ENCODE measurements at places on chromosomes 12 and 14.

- H3K4me3 ChIP-seq = no peak overlapping the region
- DNase-seq = no peak
- H3K36me3 ChIP-seq = peaks cover 24% of the 10 kb centered on the region
- no peaks in the 10 kb centered on the region for H3K4me1 ChIP-seq
- H3K27ac ChIP-seq = no peak overlapping the region
These were observed 121.8 kb downstream of the SLC38A6 start for GRCh38 chr14:61102549-61103466.

- no peaks in the 10 kb centered on the region for H3K36me3 ChIP-seq
- no peak for DNase-seq
- no peak overlapping the region for H3K4me3 ChIP-seq
- H3K27me3 ChIP-seq = no peaks in the 10 kb centered on the region
These were observed 77.0 kb downstream of the CPSF2 start for GRCh38 chr14:92198804-92199203.

DNA sequence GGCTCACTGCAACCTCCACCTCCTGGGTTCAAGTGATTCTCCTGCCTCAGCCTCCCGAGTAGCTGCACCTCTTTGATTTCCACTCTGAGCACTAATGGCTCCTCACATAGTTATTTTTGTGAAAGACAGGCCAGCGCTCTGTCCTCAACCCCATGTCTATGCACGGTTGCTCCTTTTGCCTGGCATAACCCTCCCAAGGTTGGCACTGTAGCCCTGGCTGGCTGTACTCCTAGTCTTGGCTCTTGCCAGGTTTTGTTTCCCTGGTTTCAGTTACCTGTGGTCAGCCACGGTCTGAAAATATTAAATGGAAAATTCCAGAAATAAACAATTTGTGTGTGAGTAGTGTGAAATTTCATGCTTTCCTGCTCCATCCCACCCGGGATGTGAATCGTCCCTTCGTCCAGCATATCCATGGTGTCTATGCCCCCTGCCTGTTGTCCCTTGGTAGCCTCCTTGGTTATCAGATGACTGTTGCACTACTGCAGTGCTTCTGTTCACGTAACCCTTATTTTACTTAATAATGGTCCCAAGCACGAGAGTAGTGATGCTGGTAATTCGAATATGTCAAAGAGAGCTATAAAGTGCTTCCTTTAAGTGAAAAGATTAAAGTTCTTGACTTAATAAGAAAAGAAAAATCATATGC, 12.3 kb upstream of the DCD start:
- H3K4me1 ChIP-seq = no peaks in the 10 kb centered on the region
- no peak overlapping the region for H3K4me3 ChIP-seq
- no peaks in the 10 kb centered on the region for H3K36me3 ChIP-seq
- no peak overlapping the region for H3K27ac ChIP-seq

DNA sequence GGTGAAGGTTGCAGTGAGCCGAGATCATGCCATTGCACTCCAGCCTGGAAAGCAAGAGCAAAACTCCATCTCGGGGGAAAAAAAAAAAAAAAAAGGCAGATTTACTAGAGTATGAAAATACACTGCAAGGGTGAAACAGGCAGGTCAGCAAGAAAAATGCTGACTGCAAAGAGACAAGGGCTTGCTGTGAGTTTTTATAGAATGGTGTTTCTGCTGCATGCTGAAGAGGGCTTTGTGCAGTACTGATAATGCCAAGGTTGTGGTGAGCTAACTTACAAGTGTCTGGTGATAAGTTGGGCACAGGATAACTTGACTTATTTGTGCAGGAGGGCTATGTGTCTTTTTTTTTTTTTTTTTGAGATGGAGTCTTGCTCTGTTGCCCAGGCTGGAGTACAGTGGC, 25.9 kb upstream of the SRP54 start:
- H3K4me1 ChIP-seq = no peaks in the 10 kb centered on the region
- no peak for DNase-seq
- H3K4me3 ChIP-seq = no peak overlapping the region
- peaks cover 79% of the 10 kb centered on the region for H3K36me3 ChIP-seq
- H3K27me3 ChIP-seq = no peaks in the 10 kb centered on the region
- no peak overlapping the region for H3K27ac ChIP-seq

- no peaks in the 10 kb centered on the region for H3K27me3 ChIP-seq
- H3K27ac ChIP-seq = no peak overlapping the region
- peaks cover 30% of the 10 kb centered on the region for H3K4me1 ChIP-seq
- no peak for DNase-seq
- peaks cover under 1% of the 10 kb centered on the region for H3K36me3 ChIP-seq
- no peak overlapping the region for H3K4me3 ChIP-seq
These were observed 22.3 kb downstream of the CRADD start for GRCh38 chr12:93699271-93700145.

GRCh38 chr14:72904840-72905561, 11.1 kb upstream of the DPF3 start:
- DNase-seq = peak; percentile 44
- no peaks in the 10 kb centered on the region for H3K36me3 ChIP-seq
- H3K27ac ChIP-seq = no peak overlapping the region
- H3K27me3 ChIP-seq = peaks cover 12% of the 10 kb centered on the region
- no peaks in the 10 kb centered on the region for H3K4me1 ChIP-seq

DNA sequence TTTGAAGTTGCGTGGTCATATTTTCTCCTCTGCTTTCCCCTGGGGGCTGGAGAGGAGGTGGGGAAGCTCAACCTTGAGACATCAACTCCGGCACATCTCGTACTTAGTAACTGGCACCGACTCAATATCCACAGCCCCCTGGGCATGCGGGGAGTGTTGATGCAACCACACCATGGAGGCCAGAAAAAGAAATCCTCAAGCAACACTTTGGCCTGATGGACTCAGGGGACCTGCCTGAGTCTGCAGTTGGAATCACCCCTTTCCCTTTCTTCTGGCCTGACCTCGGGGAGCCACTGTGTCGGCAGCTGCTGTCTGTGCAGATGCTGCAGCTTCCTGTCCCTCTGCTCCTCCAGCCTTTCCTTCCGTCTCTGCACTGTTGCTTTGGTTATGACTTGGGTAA, 11.4 kb upstream of the AACS start:
- peaks cover 7% of the 10 kb centered on the region for H3K4me1 ChIP-seq
- H3K4me3 ChIP-seq = no peak overlapping the region
- no peaks in the 10 kb centered on the region for H3K36me3 ChIP-seq
- H3K27me3 ChIP-seq = peaks cover 7% of the 10 kb centered on the region
- no peak overlapping the region for H3K27ac ChIP-seq

DNA sequence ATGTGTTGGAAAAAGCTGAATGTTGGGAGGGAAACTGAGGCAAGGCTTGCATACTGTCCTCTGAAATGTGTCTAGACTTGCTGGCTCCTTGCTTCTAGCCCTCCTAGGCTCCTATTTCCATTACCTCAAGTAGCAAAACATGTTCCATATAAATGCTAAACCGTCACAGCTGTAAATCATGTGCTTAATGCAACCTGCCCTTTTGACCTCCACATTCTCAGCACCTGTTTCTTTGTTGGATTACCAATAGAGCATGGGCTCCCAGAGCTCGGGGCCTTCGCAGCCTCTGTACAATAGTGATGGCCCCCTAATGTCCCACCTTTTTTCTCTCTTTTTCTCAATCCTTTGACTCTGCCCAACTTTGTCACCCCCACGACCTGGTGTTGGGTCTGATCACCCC, 23.3 kb downstream of the RERGL start:
- H3K27me3 ChIP-seq = no peaks in the 10 kb centered on the region
- H3K4me1 ChIP-seq = no peaks in the 10 kb centered on the region
- H3K36me3 ChIP-seq = no peaks in the 10 kb centered on the region
- no peak overlapping the region for H3K4me3 ChIP-seq
- H3K27ac ChIP-seq = no peak overlapping the region
- DNase-seq = no peak

GRCh38 chr12:80598004-80598606, 109.3 kb upstream of the MYF6 start:
- DNase-seq = no peak
- H3K27ac ChIP-seq = no peak overlapping the region
- no peaks in the 10 kb centered on the region for H3K27me3 ChIP-seq
- no peak overlapping the region for H3K4me3 ChIP-seq
- H3K36me3 ChIP-seq = no peaks in the 10 kb centered on the region
- no peaks in the 10 kb centered on the region for H3K4me1 ChIP-seq

DNA sequence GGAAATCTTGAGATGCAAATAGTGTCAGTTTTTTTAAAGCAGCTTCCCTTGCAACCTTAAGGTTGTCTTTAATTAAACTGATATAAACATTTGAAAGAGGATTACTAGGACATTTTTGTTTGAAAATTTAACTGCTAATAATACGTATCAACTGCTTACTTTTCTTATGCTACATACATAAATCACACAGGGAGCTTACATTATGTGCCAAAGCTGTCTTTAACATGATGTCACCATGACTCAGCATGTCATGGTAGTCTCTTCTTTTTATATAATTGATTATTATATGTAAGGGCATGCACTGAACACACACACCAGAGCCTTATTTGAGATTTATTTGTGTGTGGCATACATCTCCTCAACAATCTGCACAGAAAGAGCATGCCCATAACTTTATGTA, 63.0 kb upstream of the PTHLH start:
- no peaks in the 10 kb centered on the region for H3K4me1 ChIP-seq
- H3K27me3 ChIP-seq = no peaks in the 10 kb centered on the region
- DNase-seq = no peak
- H3K27ac ChIP-seq = no peak overlapping the region
- H3K4me3 ChIP-seq = no peak overlapping the region
- H3K36me3 ChIP-seq = no peaks in the 10 kb centered on the region

GRCh38 chr14:75306927-75307699, 28.5 kb downstream of the FOS start:
- H3K36me3 ChIP-seq = no peaks in the 10 kb centered on the region
- DNase-seq = no peak
- peaks cover 2% of the 10 kb centered on the region for H3K27me3 ChIP-seq
- H3K4me3 ChIP-seq = no peak overlapping the region
- H3K4me1 ChIP-seq = peaks cover 12% of the 10 kb centered on the region

GRCh38 chr12:119115296-119115905, 63.3 kb upstream of the HSPB8 start:
- no peak for DNase-seq
- no peak overlapping the region for H3K4me3 ChIP-seq
- H3K27me3 ChIP-seq = peaks cover 18% of the 10 kb centered on the region
- no peaks in the 10 kb centered on the region for H3K36me3 ChIP-seq
- H3K27ac ChIP-seq = no peak overlapping the region

DNA sequence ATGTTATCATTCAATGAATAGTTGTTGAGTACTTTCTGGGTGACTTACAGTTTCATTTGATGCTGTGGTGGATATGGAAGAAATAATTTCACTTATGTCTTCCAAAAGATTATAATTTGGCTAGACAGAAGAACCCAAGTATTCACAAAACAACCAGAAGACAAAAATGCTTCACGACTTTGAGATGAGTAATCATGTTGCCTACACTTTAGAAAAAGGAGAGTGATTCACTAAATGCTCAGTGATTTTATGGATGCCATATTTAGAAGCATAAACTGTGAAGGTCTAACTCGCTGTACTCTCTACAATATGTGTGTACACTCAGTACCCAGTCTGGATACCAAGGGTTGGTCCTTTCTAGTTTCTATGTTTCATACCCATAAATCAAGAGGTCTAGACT, 101.3 kb upstream of the E2F7 start:
- DNase-seq = no peak
- H3K36me3 ChIP-seq = no peaks in the 10 kb centered on the region
- no peak overlapping the region for H3K27ac ChIP-seq
- no peak overlapping the region for H3K4me3 ChIP-seq
- no peaks in the 10 kb centered on the region for H3K4me1 ChIP-seq

DNA sequence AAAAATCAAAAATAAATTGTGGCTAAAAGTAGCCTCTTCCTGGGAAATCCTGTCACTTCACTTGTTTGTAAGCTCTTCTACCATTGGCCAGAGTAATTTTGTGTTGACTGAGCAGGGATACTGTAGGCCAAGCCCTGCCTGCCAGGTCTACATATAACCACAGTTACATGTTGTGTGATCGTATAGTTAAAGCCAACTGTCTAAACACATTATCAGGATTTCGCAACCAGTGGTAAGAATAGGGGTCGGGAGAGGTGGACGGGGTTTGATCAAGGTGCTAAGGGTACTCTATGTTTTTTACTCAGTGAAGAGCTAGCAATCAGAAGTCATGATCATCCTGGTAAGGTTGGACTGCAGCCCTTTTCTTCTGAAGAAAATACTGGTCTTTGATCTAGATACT, 13.4 kb downstream of the ANKRD13A start:
- no peak overlapping the region for H3K4me3 ChIP-seq
- H3K27me3 ChIP-seq = no peaks in the 10 kb centered on the region
- DNase-seq = no peak
- H3K27ac ChIP-seq = peak overlapping the region; percentile 65
- no peaks in the 10 kb centered on the region for H3K36me3 ChIP-seq
- peaks cover 58% of the 10 kb centered on the region for H3K4me1 ChIP-seq

DNA sequence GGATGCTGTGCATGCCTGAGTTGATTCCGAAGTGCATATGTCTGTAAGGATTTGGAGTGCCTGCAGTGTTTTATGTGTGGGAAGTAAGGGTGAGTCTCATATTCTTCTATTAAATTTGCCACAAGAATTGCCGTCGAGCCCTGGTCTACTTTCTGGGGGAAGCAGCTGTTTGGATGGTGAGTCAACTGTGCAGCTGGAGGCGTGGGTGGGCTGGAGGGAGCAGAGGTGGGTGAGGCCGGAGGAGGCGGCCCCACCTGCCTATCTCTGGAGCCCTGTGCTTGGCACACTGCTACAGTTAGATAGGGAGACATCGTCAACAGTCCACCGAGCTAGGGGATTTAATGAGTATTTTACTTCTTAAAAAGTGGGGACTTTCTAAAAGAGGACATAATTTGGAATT, 9.7 kb downstream of the GLRX5 start:
- no peaks in the 10 kb centered on the region for H3K36me3 ChIP-seq
- H3K4me3 ChIP-seq = no peak overlapping the region
- peaks cover 4% of the 10 kb centered on the region for H3K4me1 ChIP-seq
- no peaks in the 10 kb centered on the region for H3K27me3 ChIP-seq
- no peak overlapping the region for H3K27ac ChIP-seq

GRCh38 chr14:48731260-48731659, 854.9 kb downstream of the RPS29 start:
- no peaks in the 10 kb centered on the region for H3K27me3 ChIP-seq
- no peaks in the 10 kb centered on the region for H3K36me3 ChIP-seq
- H3K27ac ChIP-seq = no peak overlapping the region
- no peaks in the 10 kb centered on the region for H3K4me1 ChIP-seq
